ENCODE measurements at places on chromosomes 12 and 14.

- no peak for DNase-seq
Observed at GRCh38 chr12:89469361-89469760, 55.2 kb downstream of the GALNT4 start.

- DNase-seq: no peak
Observed at GRCh38 chr12:42961395-42961794, 371.8 kb upstream of the PRICKLE1 start.

- no peak for DNase-seq
Observed at GRCh38 chr14:22509751-22510300, 79.2 kb downstream of the DAD1 start.

DNA sequence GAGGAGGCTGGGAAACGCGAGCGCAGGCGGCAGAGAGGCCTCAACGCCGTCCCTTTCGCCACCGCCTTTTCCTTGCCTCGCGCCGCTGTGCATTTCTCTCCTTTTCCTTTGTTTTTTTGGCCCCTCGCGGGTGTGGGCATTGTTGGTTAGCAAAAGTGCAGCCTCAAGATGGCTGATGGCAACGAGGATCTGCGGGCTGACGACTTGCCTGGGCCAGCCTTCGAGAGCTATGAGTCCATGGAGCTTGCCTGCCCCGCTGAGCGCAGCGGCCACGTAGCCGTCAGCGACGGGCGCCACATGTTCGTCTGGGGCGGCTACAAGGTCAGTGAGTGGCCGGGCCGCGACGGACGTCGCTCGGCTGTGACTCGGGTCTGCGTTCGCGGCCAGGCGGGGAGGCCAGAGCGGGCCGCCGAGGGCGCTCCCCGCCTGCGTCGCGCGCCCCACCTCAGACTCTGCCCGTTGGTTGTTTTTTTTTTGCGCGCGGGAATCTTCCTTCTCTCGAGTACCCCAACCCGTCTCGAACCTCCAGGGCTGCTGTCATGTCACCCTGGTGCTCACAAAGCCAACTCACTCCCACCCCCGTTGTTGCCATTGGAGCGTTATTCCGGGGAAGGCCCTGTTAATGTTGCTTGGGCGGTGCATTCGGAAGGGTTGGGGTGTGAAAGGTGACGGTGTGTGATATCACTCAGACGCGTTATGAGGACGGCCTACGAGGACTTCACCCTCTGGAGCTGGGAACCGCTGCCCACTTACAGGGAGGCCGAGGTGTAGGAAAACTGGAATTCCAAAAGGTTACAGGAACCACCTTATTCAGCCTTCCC is 558 bp downstream of the KLHDC2 start:
- DNase-seq: peak; percentile 37

- no peak for DNase-seq
Observed at GRCh38 chr14:75857199-75857598, 124.6 kb downstream of the TGFB3 start.

DNA sequence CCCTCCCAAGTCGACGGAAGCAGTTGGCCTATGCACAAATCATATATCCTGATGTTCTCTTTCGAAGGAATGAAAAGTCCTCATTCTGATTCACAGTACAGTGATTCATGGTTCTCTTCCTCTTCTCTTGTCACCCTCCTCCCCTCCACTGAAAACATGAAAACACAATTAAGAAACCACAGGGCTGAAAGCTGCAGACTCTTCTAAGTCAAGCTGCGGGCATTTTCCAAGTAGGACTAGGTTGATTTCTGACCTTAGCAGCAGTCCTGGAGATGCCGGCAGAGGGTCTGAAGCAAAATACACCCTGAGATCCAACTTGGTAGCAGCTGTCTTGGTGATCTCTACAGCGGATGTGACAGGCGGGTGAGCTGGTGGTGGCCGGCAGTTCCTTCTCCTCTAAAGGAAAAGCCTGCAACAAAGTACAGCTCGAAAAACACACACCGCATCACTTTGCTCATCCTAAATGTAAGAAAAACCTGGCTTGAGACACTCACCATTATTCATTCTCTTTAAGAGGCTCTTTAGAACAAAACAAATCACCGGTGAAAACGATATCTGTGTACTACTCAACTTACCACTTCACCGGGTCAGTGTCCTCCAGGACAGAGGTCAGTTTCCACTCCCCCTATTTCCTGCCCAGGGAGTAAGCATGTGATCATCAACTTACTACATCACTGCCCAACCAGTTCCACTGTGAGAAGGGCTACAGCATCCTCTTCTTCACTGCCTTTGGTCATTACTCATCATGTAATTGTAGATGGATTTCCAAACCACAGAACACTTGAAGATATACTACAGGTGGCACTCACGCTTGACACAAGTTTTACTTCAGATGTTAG is 6.0 kb downstream of the TMCC3 start:
- DNase-seq: no peak

DNA sequence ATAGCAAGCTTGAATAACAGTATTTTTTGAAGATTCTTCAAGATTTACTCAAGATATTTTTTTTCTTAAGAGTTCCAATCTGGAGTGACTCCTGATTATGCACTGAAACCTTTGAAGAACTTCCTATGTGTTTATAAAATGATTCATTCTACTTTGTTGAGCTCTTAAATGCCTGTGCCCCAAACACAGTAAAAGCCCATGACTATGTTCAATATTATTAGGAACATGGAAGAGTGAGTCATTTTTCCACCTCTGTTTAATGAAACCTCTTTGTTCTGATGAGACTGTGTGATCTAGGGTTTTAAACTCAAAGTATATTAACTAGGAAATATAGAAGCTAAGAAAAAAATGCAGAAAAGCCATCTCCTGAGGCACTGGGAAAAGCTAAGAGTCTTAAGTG is 415.0 kb upstream of the FBXO33 start:
- DNase-seq: no peak

GRCh38 chr14:94376108-94376975 is 12.1 kb downstream of the SERPINA1 start:
- no peak for DNase-seq

DNA sequence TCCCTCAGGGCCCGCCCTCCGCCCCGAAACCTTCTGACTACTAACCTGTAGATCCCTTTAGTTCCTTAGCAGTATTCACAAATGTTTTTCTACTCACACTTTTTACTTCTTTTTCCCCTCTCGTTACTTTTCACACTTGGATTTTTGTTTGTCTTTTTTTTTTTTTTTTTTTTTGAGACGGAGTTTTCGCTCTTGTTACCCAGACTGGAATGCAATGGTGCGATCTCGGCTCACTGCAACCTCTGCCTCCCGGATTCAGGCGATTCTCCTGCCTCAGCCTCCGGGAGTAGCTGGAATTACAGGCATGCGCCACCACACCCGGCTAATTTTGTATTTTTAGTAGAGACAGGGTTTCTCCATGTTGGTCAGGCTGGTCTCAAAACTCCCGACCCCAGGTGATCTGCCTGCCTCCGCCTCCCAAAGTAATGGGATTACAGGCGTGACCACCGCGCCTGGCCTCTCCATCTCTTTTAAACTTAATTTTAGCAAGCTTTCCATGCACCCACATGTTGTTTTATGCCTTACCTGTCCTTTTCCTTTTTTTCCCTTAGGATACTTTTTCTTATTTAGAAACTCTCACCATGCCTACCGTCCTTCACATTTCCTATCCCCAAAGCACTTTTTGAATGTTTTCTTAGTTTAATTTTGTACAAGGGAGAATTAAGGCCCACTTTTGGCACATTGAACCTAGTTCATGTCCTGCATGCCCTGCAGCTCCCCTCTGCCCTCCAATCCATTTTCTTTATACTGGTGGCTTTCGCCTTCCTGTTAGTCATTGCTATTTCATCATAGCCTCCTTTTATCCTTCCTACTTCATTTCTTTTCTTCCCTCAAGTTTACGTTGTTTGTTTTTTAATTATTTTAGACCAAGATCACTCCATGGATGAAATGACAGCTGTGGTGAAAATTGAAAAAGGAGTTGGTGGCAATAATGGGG is 1.1 kb downstream of the SP1 start:
- DNase-seq: no peak

DNA sequence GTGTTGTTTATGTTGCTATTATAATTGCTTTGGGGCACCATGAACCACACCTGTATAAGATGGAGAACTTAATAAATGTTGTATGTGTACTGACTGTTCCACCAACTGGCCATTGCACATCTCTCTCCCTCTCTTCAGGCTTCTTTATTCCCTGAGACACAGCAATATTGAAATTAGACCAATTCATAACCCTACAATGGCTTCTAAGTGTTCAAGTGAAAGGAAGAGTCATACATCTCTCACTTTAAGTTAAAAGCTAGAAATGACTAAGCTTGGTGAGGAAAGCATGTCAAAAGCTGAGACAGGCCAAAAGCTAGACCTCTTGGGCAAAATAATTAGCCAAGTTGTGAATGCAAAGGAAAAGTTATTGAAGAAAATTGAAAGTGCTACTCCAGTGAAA is 373.3 kb downstream of the RGS6 start:
- DNase-seq: no peak

DNA sequence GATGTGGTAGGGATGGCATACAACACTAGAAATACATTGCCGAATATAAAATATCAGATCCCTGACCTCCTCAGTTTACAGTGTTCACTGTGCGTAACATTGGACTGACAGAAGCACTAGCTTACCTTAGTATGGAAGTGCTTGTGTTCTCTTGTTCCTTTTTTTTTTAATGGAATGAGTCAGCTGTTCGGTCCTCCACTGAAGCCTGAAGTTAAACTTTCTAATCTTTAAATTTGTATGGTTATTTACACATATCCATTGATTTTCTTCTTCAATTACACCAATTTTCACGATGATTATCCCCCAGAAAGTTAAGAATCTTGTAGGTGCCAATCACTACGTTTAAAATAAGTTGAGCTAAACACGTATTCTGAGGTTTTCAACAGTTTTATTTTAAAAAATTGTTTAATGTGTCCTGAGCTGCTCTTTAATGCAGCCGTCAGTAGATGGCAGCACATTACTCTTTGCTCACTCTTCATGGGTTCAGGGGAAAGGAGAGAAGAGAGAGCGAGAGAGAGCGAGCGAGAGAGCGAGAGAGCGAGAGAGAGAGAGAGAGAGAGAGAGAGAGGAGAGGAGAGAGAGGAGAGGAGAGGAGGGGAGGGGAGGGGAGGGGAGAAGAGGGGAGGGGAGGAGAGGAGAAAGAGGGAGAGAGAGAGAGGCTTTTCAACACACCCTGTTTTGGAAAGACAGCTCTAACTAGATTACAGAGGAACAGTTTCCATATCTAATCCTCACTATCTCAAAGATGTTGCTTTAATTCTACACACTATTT is 134.7 kb upstream of the SCAF11 start:
- peak; percentile 35 for DNase-seq

DNA sequence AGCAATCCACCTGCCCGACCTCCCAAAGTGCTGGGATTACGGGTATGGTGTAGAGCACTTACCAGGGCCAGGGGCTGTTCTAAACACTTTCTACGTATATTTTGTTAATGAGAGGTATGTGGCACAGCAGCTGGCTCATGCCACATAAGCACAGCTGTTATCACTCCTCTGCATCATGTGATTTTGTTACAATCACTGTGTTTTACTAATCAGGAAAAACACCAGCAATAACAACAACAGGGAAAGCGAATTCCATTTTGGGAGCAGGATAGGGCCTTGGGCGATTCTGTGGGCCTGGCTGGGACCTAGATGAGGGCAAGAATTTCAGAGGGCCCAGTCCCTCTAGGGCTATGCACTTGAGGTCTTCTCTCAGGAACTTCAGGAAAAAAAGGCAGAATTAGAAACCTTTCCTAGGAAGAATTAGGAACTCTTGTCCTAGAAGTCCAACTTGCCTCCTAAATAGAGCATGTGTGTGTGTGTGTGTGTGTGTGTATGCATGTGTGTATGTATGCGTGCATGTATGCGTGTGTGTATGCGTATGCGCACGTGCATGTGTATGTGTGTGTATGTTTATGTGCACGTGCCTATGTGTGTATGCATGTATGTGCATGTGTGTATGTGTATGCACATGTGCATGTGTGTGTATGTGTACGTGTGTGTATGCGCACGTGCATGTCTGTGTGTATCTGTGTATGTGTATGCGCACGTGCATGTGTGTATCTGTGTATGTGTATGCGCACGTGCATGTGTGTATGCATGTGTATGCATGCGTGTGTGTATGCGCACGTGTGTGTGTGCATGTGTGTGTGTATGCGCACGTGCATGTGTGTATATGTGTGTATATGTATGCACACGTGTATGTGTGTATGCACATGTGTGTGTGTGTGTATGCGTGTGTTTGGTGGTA is 41.8 kb upstream of the CORO1C start:
- no peak for DNase-seq
